ENCODE measurements at places on chromosomes 7 and 10.

DNA sequence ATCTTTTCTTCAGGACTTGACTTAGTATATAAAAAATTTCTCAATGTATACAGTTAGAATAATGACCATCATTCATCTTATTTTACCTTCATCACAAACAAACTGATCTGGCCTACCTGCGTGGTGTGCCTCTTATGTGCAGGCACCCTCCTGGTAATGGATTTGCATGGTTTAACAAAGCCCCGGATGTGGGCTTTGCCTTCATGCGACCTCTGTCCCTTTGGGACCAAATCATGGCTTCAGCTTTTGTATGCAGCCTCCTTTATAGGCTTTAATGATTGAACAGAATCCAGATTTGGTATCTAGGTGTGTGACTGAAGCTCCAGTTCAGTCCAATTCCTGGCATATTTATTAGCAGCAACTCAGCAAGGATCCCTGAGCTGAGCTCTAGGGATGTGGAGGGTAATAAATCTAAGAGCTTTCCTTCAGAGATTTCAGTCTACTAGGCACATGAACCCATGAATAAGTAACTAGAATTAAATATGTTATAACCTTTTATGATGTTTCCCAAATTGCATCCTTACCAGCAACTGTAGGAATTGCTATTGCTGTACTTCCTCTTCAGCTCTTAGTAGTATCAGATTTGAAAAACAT is 256.9 kb downstream of the ABCA13 start:
- no peak for DNase-seq

DNA sequence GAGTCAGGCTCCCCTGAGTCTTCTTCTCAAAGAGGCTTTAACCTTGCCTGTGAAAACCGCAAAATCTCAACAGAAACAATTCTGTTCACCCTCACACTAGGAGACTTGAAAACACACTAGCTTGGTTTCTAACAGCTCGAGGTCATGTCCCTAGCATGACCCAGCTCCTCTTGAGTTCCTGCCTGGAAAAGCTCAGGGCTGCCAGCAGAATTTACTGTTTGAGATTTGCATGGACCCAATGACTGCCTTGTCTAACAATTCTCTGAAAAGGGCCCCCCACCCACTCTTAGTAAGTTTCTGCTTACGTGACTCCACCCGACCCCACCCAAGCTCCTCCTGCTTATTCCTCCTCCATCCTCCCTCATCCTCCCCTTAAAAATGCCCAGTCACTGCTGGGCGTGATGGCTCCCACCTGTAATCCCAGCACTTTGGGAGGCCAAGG is 85.1 kb upstream of the KMT2C start:
- no peak for DNase-seq

DNA sequence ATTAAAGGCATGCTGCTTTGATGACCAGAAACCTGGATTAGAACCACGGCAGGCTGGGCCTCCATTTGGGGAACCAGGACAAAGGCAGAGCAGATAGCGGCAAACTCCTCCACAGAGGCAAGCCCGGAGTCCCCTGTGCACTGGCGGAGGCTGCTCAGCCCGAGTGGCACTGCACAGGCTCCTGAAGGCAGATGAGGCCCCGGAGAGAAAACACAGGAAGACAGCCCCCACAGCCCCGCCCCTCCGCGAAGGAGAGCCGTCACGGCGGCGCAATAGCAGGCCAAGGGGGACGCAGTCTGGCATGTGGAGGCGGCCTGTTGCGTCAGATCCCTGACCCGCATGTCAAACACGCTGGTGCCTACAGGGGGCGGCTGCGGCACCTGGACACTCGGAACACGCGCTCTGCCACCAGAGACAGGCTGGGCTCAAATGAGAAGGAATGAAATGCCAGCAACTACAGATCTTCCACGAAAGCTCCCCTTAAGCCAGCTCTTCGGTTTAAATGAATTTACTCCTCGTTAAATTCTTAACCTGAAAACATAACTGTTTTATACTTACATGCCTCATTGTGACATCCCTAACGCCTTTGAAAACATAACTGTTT is 128.5 kb downstream of the MAD1L1 start:
- DNase-seq = peak; percentile 89

DNA sequence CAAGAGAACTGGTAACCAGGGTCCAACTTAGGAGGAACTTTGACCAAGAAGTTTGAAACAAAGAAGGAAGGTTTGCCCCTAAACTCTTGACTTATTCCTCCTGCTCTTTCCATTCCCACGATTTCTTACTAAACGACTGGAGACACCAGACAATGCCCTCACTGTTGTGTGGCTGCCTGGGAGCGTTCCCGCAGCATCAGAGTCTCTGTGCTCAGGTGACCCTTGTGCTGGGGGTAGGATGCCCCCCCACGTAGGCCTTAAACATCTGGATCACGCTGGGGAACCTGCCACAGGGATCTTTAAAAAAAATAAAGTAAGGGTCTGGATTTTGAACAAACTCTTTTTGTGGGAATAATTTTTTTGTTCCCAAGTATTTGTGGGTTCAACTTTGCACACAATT is 30.1 kb upstream of the CTBP2 start:
- DNase-seq = no peak

DNA sequence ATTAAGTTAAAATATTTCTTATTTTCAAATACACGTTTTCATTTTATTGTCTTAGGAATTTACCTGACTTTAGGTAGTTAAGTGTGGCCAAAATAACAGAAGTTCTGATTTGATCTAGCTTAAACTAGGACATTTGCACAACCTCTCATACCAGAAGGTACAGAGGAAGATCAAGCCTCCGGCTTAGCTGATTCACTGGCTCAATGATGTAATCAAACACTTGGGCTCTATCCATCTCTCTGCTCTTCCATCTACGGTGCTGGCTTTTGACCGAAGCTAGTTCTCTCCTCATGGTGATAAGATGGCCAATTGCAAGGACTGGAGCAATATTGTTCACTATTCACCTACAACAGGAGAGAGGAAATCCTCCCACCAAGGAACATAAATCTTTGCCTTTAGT is 12.2 kb upstream of the HYCC1 start:
- no peak for DNase-seq

DNA sequence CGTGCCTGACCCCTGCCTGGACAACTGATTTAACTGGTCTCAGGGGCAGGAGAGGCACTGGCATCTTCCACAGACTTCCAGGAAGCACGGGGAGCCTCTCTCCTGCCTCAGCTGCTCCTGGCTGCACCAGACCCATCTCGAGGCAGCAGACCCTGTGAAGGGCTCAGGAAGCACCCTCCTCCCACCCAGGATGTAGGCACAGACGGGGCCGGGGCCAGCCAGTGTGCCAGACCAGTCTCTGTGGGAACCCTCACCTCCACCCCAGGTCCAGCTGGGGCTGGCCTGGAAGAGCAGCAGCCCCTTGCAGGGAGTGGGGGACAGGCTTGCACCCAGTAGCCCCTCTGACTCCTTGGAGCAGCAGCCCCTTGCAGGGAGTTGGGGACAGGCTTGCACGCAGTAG is 56.3 kb downstream of the RASGEF1A start:
- DNase-seq = no peak

DNA sequence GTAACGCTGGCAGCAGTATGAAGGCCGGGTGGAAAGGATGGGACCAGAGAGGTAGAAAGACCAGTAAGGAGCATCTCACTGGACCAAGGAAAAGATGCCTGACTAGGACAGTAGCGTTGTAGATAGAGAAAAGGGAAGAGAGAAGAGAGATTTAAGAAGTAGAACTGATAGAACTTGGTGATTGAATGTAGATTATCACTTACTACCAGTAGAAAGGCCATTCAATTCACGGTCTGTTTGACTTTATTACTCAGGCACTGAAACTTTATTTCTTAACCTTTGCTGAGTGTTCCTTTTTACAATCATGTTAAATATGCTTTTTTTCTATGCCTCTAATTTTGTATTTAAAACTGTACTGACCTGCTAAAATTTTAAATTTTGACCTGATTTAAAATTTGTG is 12.2 kb downstream of the MCU start:
- DNase-seq = no peak

- no peak for DNase-seq
Measured at GRCh38 chr10:113099431-113100183, 149.6 kb downstream of the TCF7L2 start.

- DNase-seq = no peak
Measured at GRCh38 chr7:90738249-90738648, 142.1 kb downstream of the CDK14 start.

GRCh38 chr10:82660986-82661385 is 786.0 kb downstream of the NRG3 start:
- DNase-seq = no peak

DNA sequence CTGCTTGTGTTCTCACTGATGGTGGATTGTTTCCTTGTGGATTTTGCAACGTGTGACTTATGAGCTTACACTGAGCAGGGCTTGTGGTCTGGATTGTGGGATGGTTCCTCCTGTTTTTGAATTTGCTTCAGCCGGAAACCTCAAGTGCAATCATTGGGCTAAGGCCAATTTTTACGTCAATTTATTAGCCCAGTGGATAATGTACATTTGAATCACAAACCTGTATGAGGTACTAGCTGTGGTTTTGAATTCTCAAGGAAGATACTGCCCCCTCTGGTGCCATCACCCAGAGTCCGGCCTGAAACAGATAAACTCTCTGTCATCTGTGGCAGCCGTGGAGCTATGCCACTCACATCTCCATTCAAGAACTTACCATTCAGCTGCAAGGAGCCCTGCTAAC is 7.3 kb upstream of the ZNF777 start:
- no peak for DNase-seq

DNA sequence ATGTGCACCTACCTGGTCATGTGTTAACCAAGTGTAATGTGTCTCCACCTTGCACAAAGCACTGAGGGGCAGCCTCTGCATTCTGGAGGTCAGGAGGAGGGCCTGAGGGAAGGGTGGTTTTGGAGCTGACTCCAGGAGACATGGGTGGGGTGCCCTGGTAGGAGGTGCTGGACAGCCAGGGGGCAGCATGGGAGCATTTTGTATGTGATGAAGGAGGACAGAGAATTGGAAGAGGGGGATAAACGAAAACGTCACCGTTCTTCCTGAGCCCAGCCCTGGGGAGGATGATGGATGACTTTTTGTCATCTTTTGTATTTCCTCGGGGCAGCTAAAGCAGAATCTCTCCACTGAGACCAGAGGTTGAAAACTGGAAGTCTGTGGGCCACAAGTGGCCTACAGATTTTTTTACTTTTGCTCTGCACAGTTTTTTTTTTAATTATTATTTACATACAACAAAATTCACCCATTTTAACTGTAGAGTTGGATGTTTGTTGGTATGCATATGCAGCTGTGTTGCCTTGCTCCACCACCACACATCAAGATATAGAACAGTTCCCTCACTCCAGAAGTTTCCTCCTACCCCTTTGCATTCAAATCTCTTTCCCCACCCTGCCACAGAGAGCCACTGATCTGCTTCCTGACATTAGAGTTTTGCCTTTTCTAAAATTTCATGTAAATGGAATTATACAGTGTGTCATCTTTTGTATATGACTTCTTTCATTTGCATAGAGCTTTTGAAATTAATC is 242.5 kb downstream of the VTI1A start:
- no peak for DNase-seq

DNA sequence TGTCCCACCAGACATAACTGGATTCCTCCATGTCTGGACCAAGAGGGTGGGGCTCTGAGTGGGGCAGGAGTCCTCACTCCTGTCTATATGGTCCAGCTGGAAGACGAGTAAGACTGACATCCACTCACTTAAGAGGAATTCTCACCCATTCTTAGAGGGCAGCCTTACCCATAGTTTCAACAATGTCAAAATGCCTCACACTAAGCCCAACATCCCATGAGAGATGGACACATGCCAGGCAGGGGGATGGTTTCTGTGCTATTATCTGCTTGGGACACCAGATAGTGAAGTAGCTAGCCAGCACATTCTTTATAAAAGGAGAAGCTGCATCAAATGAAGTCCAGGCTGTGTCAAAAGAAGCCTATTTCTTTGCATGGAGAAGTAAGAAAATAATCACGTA is 4.7 kb upstream of the LANCL2 start:
- DNase-seq = no peak

GRCh38 chr10:128871671-128872231 is 595.3 kb upstream of the MGMT start:
- DNase-seq = no peak

DNA sequence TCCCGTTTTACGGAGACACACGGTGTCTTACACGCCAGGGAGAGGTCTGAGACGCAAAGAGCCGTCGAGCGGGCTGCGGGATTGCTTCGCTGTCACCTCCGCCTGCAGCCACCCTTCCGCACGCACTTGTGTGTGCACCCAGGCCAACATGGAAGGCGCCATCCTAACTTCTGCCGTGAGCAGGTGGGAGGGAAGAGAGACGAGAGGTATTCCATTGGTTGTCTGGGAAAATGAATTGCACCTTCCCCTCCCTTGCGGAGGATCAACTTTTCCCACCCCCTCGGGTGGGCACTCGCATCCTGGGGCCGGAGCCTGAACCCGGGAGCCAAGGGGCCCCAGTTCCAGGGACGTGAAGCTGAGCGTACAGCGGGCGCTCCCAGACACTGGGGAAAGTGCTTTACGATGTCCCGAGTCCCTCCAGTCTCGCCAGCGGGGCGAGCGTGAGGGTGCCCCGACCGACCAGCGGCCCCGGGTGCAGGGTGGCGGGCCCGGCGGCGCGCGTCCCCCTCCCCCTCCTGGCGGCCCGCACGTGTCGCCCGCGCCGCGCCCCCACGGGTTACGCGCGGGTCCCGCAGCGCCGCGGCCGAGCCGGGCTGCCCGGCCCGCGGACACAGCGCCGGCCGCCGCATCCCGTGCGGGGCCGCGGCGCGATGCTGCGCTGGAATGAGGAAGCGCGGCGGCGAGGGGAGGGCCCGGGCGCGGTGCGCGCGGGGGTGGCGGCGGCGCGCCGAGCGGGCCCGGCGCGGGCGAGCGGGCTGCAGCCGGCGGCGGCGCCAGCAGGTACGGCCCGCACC is 984 bp upstream of the IKZF1 start:
- DNase-seq = no peak

- DNase-seq = no peak
Measured at GRCh38 chr10:37700886-37701780, 156.3 kb downstream of the ZNF248 start.
